ENCODE measurements at places on chromosomes 6 and 20.

GRCh38 chr6:116543149-116543548 lies 2.3 kb downstream of the TRAPPC3L start:
- no peak for DNase-seq

GRCh38 chr6:166757232-166758135 lies 130.4 kb upstream of the RPS6KA2 start:
- no peak for DNase-seq

- DNase-seq: no peak
Observed at GRCh38 chr20:60565551-60565950, 607.3 kb downstream of the CDH26 start.

GRCh38 chr6:119052292-119052889 lies 26.1 kb downstream of the FAM184A start:
- no peak for DNase-seq

DNA sequence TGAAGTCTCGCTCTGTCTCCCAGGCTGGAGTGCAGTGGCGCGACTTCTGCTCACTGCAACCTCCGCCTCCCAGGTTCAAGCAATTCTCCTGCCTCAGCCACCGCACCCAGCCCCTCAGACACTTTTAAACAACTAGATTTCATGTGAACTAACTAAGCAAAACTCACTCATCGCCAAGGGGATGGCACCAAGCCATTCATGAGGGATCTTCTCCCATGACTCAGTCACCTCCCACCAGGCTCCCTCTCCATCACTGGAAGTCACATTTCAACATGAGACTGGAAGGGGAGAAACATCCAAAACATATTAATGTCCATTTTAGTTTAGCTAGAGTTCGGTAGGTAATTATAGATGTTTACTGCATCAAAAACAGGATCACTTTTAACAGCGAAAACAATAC lies 95.9 kb upstream of the PRL start:
- no peak for DNase-seq
